OCI-LY7 (cell line): ENCODE measurements at places on chromosomes 5 and 9. TPM values are rescaled to one million over a fixed set of nuclear protein-coding genes. Genes with fewer than 3 reads are reported as not detected.

CSF2 gene
- total RNA-seq = not detected in 2 replicates

KCNT1 gene
- total RNA-seq = not detected in 2 replicates

FABP6 gene
- not detected in 2 replicates for total RNA-seq

TAF11L10 gene
- total RNA-seq = not detected in 2 replicates

EIF4E1B gene
- 2.4 and 2.9 TPM in 2 replicates for total RNA-seq

QRFP gene
- total RNA-seq = not detected in 2 replicates

ANKRD34B gene
- not detected in 2 replicates for total RNA-seq

KLF9 gene
- 1.9 and 2.3 TPM in 2 replicates for total RNA-seq

HRCT1 gene
- not detected in 2 replicates for total RNA-seq

EXD3 gene
- total RNA-seq = 20.8 and 27.0 TPM in 2 replicates

VLDLR gene
- total RNA-seq = 0.15 TPM in 1 of 2 replicates, not detected in the other

PCDHGC5 gene
- total RNA-seq = 5.0 and 5.4 TPM in 2 replicates

MUSK gene
- not detected in 2 replicates for total RNA-seq

BTNL3 gene
- not detected in 2 replicates for total RNA-seq

CSF1R gene
- not detected in 2 replicates for total RNA-seq

IL17B gene
- not detected in 2 replicates for total RNA-seq

PHF24 gene
- not detected in 2 replicates for total RNA-seq
